ENCODE measurements at places on chromosomes 6 and 20.

- DNase-seq, result no peak
Observed at GRCh38 chr20:1754306-1754705, 96.7 kb upstream of the SIRPG start.

- no peak for DNase-seq
Observed at GRCh38 chr6:63448229-63448628, 124.1 kb upstream of the LOC128125822 start.

GRCh38 chr6:130120731-130121130 is 102.0 kb downstream of the SAMD3 start:
- no peak for DNase-seq

DNA sequence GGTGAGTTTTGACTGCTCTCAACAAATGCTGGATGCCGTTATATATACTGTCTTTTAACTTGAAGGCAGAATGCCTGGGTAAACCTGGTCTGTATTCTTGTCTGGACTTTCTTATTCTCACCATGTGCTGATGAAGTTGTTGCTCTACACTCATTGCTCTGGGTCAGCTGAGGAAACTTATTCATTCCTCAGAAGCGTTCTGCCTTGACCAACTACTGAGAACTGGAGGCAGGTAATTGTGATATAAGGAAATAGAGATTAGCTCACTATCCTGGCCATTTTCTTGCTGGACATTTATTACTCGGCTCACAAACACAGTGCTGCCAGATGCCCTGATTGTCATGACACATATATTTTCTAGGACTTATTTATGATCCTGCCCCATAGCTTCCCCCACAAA is 103.6 kb downstream of the DNAH8 start:
- DNase-seq, result no peak

- DNase-seq, result peak; percentile 88
Observed at GRCh38 chr6:13873288-13874190, 51.2 kb upstream of the RNF182 start.

GRCh38 chr6:135831016-135831415 is 20.5 kb upstream of the PDE7B start:
- DNase-seq, result no peak

DNA sequence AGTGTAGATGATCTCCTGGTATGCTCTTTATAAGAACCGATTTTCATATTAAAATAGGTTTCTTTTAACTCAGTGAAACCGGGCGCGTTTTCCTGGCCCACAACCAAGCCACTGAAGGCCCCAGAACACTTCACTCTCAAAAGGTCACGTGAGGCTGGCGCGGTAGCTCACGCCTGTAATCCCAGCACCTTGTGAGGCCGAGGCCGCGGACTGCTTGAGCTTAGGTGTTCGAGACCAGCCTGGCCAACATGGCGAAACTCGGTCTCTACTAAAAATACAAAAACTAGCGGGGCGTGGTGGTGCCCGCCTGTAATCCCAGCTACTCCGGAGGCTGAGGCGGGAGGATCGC is 402 bp upstream of the TAF8 start:
- peak; percentile 35 for DNase-seq

DNA sequence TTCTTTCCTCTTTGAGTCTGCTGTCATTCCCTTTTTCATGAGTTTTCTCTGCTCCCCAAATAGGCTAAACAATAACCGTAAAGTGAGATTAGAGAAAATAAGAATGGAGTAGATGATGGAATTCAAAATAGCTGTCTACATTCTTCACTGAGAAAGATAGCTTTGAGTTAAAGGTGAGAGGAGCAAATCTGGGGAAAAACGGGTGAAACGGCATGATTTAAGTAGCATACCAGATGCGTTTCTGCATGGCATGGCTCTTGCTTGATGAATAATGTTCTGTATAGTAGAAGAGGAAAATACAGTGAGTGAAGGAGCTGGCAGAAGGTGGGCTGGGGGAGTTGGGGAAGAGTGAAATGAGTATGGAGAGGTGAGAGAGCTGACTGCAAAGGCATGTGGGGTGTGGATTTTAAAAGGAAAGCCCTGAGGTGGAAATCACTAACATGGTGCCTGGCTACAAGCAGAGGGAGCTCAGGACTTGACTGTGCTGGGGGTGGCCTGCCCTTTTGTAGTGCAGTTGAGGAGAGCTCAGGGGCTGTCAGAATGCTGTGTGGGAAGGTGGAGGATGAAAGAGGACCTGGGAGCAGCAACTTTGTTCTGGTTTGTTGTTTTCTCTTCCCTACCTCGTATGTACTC is 8.8 kb downstream of the BICRAL start:
- no peak for DNase-seq

DNA sequence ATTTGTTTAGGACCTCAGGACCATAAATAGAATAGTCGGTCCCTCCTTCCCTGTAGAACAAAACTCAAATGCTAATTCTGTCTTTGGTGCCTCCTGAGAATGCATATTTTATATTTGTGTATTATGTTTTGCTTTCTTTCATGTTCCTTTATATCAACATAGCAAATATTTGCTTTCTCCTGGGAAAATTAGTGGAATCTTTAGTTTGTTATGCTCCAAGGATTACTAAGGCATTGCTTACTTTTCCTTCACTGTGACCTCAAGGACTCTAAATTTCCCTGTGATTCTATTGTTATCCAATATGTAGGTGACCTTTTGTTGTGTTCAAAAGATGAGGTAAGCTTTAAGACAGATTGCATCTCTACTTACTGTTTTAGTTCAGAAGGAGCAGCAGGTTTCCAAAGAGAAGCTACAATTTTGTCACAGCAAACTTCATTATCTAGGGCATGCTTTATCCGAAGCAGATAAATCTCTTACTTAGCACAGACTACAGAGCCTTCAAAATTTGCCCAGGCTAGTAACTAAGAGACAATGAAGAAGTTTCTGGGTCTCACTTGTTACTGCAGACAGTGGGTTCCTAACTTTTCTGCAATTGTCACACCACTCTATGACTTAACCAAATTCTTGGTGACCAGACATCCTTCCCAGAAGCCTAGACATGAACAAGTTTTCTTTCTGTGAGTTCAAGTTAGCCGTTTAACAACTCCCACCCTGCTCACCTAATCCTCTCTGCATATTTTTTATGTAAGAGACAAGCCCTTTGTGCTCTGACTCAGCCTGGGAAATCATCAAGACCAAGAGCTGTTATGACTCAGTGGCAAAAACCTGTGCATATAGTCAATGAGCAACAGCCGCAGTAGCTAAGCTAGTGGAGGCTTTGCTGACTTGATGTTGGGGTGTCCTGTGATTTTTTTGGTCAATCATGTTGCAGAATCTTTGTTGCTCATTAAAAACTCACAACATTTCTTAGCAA is 378.8 kb downstream of the QKI start:
- no peak for DNase-seq

DNA sequence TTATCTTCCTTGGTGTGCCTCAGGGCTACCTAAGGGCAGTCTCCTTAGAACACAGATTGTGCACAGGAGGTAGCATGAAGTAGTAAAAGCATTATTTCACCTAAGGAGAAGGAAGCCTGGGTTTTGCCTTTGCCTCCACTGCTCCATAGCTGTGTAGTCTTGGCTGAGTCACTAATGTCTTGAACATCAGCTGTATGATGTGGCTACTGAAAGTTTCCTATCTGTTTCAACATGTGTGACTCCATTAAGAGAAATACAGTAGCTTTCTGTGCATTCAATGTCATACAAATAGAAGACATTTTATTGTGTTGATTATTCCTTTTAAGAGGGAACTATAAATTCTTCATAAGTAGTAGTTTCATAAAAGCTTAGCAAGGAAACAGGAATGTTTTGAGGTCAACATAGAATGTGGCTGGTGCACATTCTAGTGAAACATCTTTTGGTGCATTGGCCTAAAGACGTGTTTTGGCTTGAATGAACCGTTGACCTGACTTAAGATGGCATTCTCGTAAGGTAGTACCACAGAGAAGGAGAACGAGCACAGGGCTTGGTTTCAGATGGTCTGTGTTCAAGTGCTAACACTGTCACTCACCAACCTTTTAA is 70.6 kb downstream of the CTNNBL1 start:
- DNase-seq, result no peak

- DNase-seq, result peak; percentile 66
Observed at GRCh38 chr6:109073344-109074132, 21.1 kb downstream of the SESN1 start.

DNA sequence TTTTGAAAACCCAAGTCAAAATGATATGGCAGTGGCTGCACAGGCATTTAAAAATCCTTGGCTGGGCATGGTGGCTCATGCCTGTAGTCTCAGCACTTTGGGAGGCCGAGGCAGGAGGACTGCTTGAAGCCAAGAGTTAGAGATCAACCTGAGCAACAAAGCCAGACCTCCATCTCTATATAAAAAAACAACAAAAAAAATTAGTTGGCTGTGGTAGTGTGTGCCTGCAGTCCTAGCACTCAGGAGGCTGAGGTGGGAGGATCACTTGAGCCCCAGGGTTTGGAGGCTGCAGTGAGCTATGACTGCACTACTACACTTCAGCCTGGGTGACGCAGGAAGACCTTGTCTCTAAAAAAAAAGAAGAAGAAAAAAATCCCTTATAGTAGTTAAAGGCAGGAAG is 142.9 kb downstream of the MYB start:
- DNase-seq, result no peak

- DNase-seq, result no peak
Observed at GRCh38 chr6:25997921-25998320, 35.3 kb downstream of the TRIM38 start.

DNA sequence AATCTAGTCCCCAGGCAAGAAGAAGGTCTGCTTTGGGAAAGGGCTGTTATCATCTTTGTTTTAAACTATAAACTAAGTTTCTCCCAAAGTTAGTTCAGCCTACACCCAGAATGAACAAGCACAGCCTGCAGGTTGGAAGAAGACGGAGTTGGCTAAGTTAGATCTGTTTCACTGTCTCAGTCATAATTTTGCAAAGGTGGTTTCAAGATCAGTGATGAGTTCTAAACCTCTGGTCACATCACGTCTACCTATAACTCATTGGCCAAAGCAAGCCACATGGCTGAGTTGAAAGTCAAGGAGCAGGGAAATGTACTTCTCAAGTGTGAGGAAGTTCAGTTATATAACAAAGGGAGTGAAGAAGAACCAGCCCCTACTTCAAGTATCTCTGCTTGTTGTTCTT is 50.5 kb upstream of the ECI2 start:
- no peak for DNase-seq

- DNase-seq, result no peak
Observed at GRCh38 chr20:19543101-19543500, 215.0 kb upstream of the RIN2 start.

DNA sequence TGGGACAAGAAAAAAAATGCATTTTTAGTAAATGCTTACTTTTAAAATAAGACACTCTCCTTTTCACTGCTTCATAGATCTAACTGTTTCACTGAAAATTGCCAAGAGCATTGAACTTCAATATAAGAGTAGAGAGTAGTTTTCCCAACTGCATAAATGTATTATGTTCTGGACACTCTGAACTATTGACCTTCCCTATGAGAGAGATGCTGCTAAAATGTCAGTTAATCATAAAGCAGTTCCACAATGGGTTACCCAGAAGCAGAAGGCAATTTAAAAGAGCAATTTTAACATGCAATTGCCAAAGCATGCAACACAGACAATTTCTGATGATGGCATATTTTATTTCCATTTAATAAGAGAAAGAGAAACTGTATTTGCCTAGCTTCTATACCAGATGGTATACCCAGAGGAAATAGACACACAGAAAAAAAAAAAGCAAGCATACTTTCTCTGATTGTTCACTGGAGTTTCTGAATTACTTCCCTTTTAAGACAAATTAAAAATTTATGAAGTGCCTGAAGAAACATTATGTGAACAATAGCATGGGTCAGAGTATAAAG is 279.1 kb upstream of the THEMIS start:
- DNase-seq, result no peak

GRCh38 chr6:41927253-41927652 is 6.0 kb downstream of the BYSL start:
- no peak for DNase-seq

DNA sequence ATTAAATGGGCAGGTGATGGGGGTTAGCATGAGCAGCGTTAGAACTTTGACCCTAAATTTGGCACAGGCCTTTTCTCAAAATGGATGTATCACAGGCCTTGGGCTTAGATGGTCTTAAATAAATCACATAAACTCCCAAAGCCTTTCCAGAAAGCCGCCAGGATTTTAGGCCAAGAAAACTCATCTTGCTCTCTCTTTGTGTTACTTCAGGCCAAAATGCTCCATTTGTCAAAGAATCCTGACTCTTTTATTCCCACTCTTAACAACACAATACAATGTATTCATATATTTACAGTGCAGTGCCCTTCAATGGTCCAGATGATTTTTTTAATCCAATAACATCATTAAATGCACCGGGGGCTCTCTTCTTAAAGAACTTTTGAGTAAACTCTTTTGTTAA is 5.9 kb upstream of the TCP11 start:
- no peak for DNase-seq

DNA sequence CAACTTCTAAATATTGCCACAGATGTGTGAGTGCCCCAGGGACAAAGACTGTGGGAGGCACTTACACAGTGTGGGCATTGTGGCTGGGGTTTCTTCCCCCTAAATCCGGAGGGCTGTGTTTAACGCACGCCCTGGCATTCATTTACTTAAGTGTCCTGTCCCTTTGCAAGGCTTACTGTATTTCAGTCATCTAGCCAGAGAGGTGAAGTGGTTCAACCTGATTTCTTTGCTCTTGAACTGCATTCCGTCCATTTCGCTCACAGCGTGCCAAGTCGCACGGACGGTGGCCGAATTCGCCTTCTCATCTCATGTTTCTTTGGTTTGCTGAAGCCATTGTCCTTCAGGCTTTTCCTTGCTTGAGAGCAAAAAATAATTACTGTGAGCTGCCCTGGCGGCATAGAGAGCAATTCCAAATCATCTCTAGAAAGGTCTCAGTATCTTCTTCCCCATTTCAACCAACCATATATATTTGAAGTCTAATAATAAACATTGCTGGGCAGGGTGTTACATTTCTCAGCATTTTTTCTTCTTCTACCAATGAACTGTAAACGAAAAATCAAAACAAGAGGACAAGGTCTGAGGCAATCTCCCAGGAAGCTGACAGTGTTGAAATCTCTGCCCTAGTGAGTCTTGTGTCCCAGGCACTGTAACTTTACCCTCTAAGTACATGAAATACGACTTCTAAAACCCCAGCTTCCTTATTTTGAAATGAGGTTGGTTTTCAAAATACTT is 16.9 kb downstream of the SYTL3 start:
- DNase-seq, result no peak

- no peak for DNase-seq
Observed at GRCh38 chr6:147177286-147177685, 26.9 kb upstream of the STXBP5 start.

GRCh38 chr20:56222201-56222600 is 26.3 kb upstream of the MC3R start:
- no peak for DNase-seq

- DNase-seq, result no peak
Observed at GRCh38 chr6:161954077-161954476, 680.2 kb upstream of the AGPAT4 start.

GRCh38 chr20:15069355-15069754 is 731.9 kb upstream of the FLRT3 start:
- no peak for DNase-seq
